ENCODE measurements at places on chromosomes 3 and 15.

- no peak for DNase-seq
These were observed 959.8 kb downstream of the NAALADL2 start for GRCh38 chr3:175818811-175819464.

DNA sequence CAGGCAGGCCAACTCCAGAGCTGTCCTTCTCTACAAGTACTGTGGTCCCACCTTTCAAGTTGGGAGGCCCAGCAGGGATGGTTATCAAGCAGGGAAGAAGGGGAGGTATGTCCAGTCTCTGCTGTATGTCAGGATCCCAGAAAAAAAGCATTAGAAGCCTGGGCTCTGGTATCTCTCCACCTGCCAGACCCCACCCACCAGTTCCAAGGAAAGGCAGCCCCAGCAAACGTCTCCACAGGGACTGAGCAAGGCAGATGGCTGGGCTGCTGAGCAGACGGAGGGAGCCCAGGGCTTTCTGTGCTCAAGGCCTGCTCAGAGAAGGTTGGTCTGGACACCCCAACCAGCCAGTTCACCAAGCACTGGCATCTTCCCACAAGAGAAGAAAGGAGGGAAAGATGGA lies 287.8 kb downstream of the XXYLT1 start:
- no peak for DNase-seq

GRCh38 chr15:74390647-74391288 lies 23.3 kb upstream of the CYP11A1 start:
- no peak for DNase-seq

- no peak for DNase-seq
These were observed 62.9 kb downstream of the GOLGA8B start for GRCh38 chr15:34520566-34520965.

DNA sequence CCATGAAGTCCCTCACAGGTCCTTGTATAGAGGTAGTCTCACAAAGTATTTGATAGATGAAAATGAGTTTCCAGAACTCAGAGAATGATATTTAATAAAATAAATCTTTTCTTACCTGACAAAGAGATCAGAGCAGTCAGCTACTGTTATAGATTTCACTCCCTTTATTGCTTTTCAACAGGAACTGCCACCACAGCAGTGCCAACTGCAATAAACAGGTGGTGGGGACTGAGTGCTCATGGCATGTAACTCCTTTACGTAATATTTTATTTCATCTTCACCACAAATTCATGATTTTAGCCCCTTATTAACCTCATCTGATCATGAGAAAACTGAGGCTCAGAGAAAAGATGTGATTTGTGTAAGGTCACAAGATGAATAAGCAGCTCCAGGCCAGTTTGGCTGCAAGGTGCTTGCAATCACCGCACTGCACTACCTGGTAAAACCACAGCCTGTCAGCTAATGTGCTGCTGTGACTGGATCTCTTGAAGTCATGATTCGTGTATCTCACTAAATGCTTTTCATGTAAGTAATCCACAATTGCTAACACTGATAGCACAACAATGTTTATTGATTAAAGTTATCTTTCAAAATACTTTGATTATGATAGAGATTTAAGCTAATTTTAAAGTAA lies 78.8 kb downstream of the WNT5A start:
- DNase-seq = no peak

DNA sequence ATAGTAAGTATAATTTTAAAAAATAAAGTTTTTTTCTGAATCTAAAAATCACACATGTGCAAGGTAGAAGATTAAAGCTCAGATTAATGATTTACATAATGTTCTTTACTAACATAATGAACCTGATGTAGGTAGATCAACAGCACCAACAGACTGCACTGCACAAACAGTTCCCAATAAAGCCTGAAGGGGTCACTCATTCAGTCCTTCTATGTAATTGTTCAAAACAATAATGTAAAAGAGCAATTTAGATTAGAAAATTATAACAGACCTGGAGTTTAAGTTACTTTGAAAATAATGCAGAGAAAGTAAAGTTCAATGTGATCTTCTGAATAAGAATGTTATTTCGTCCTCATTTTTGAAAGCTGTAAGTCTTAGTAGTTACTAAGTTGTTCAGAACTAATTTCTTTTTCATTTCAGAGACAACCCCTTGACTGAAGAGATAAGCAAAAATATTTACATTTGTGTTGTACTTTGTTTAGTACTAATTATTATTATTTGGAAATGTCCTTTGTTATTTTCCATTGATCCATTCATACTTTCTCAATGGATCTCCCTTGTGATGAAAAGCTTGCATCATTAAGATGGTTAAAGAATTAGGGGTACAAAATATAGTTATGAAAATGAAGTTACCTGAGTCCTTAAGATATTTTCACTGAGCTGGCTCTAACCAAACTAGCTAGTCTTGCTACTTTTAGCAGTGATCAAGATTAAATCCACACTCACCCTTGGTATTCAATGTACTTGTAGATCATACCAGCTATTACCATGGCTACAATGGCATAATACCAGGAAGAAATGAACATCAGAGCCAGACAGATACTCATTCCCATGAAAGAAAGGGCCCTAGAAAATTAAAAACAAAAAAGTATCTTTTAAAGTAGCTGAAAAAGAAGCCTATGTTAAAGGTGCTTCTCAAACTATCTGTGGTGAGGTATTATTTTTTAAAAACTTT lies 16.8 kb downstream of the EMC4 start:
- peak; percentile 67 for DNase-seq

DNA sequence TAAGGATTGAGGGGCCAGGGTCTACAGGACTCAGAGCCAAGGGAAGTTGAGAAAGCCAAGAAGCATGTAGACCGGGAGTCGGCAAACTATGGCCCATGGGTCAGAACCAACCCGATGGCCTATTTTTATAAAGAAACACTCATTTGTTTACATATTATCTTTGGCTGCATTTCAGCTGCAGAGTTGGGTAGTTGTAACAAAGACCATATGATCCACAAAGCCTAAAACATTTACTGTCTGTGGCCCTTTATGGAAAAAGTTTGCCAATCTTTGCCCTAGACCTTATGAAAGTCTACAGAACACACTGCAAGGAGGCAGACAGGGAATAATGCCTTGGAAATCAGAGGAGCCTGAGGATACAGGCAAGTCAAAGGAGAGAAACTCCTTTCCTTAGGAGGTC lies 63.2 kb upstream of the MNS1 start:
- peak; percentile 39 for DNase-seq

Data from adipocyte (in vitro differentiated cells).